Activated CD8-positive, alpha-beta memory T cell treated with anti-CD3 and anti-CD28 coated beads, Interleukin-2, amount 50 U/mL, for 48 hours (primary cell): ENCODE measurements at places on chromosomes 13 and 19.

DNA sequence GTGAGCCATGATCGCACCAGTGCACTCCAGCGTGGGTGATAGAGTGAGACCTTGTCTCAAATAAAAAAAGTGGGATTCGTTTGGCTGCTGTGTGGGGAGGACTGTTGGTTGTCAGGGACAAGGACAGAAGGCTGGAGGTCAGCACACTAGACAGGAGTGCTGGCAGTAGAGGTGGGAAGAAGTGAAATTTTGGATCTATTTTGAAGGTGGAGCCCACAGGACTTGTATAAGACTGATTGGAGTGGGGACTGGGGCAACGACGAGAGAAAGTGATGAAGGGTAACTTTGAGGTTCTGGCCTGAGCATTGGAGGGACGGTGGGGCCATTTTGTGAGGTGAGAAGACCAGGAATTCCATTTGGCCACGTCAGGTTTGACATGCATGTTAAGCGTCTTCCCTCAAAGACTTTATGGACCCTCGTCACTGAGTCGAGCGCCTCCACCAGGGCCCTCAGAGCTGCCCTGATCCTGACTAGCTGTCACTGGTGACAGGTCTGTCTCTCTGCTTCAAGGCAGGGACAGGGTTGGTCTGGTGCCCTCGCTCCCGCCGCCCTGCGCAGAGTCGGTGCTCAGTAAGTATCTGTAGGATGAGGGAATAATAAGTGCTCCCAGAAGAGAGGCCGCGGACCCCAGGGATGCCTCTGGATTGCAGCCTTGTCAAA is 673 bp downstream of the CTU1 start:
- DNase-seq: peak; percentile 69

DNA sequence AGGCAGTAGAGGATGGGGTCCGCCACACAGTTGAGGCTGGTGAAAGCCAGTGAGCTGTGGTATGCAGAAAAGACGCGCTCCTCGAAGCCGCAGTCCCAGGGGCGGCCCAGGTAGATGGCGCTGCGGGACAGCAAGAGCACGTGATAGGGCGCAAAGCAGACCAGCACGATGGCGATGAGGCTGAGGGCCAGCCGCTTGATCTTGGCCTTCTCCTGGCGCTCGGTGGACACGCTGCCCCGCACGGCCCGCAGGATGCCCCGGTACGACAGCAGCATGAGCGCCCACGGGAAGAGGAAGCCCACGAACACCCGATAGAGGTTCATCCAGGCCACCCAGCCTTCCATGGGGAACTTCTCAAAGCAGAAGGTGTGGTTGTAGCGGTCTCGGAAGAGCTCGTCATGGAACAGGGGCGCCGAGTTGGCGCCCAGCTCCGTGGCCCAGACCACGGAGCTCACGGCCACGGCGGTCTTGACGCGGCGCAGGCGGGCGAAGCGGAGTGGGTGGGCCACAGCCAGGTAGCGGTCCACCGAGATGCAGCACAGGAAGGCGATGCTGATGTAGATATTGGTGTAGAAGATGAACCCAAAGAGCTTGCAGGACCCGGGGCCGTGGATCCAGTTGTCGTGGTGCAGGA is 6.5 kb upstream of the OPA3 start:
- peak; percentile 71 for DNase-seq

GRCh38 chr19:13808856-13809255 is 13.6 kb downstream of the ZSWIM4 start:
- DNase-seq: no peak

DNA sequence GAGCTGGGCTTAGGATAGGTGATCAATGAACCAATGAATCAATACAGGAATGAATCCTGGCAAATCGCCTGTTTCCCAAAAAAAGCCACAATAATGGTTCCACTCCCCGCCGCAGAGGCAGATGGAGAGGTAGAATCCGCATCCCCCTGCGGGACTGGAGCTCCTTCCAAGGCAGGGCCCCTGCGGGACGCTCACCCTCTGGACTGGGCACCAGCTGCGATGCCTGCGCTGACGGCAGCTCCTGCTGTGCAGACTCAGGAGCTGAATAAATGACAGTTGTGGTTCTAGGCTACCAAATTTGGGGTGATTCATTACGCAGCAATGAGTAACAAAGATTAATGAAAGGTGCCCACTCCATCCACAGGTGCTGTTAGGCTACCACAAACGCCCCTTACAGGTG is 8.8 kb upstream of the CDC34 start:
- DNase-seq: no peak

GRCh38 chr19:8577741-8578140 is 499 bp upstream of the MYO1F start:
- no peak for DNase-seq

DNA sequence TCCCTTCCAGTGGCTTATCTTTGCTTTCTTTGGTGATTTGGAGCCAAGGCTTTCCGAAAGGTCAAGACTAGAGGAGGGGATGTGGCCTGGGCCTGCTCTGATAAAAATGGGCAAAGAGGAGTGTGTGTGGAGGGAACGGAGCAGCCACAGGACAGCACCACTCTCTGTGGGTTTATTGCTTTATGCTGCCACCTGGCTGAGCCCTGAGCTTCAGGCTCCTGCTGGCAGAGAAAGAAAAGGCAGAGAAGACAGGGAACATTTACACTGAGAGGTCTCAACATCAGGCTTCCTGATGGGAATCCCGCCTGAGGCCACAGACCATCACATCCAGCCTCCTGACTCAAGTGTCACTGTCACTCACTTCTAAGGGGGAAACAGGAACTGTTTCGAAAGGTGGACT is 9.2 kb upstream of the GSX1 start:
- DNase-seq: no peak

DNA sequence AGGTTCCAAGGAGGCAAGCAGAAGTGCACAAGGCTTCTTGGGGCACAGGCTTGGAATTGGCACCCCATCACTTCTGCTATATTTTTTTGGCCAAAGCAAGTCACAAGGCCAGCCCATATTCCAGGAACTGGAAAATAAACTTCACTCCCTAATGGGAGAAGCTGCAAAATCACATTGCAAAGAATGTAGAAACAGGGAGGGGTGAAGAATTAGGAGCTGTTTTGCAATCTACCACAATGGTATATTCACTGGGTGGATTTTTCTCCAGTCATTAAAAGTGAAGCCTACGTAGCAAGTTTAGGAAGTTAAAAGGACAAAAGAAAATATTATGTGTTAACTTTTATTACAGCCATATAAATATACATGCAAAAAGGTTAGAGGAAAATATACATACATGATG is 464.8 kb downstream of the COG6 start:
- no peak for DNase-seq

DNA sequence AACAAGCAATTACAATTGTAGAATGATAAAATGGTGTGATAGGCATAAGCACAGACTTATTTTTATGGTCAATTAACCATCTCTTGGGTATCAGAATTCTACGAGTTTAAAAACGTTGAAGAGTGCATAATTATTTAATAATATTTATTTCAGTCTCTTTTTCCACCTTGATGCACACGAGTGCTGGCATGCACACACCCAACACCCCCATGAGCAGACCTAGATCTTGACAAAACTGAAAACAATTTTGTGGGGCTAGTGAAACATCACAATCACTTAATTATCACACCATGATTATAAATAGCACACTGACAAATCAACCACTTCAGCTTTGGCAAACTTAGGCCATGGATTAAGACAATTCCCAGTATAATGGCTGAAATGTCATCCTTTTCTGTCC is 61.0 kb upstream of the RFC3 start:
- no peak for DNase-seq

GRCh38 chr19:40356681-40357595 is 8.4 kb downstream of the PLD3 start:
- no peak for DNase-seq

- DNase-seq: peak; percentile 55
These were observed 45.3 kb downstream of the KLF2 start for GRCh38 chr19:16369664-16370576.

DNA sequence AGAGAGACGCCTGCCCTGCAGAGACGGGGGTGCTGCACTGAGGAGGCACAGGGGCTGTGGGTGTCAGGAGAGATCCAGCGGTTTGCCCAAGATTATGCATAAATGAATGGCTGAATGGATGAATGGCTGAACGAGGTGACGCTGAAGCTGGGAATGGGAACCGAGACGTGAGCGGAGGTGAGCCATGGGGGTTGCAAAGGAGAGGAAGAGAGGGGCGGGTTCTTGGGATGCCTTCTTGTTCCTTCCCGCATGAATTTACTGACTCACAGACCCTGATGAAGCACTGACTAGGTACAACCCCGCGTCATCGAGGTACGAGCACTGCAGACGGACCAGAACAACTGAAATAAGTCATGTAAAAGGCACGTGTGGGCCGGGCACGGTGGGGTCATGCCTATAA is 16.7 kb downstream of the DCAF15 start:
- no peak for DNase-seq

- DNase-seq: no peak
These were observed 29.0 kb upstream of the SLITRK6 start for GRCh38 chr13:85828094-85828684.

- DNase-seq: no peak
These were observed 3.0 kb downstream of the APC2 start for GRCh38 chr19:1452802-1453524.

- no peak for DNase-seq
These were observed 2.0 kb upstream of the MAB21L1 start for GRCh38 chr13:35478271-35479037.

DNA sequence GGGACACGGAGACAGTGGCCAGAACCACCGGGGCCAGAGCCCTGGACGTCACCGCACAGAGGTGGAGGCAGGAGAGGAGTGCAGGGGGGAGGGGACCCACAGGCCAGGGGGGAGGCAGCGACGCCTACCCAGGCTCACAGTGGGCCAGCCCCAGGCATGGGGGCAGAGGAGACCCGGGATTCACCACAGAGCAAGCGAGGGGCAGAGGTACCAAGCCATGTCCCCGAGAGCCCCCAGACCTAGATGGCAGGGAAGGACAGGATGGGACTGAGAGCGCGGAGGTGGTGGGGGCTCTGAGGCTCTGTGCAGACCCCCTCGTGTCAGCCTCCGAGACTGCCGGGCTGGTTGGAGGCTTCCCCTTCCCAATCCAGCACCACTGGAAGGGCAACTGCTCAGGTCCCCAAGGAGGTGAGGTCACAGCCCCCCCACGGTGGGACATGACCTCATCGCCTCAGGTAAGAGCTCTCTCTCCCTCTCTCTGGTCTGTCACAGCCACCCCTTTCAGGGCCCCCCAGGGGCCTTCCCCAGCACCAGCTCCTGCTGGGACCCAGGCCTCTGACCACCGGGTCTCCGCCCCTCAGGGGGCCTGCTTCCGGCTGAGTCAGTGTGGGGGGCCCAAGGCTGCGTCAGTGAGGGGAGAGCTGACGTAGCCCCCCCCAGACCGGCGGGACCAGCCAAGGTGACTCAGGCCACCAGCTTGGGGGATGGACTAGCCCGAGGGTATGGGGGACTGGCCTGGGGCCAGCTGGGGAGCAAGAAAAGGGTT is 2.2 kb upstream of the IL11 start:
- no peak for DNase-seq

- DNase-seq: no peak
These were observed 863 bp downstream of the ANKRD10 start for GRCh38 chr13:110914081-110914330.

GRCh38 chr13:60175571-60175970 is 11.8 kb upstream of the DIAPH3 start:
- DNase-seq: no peak

DNA sequence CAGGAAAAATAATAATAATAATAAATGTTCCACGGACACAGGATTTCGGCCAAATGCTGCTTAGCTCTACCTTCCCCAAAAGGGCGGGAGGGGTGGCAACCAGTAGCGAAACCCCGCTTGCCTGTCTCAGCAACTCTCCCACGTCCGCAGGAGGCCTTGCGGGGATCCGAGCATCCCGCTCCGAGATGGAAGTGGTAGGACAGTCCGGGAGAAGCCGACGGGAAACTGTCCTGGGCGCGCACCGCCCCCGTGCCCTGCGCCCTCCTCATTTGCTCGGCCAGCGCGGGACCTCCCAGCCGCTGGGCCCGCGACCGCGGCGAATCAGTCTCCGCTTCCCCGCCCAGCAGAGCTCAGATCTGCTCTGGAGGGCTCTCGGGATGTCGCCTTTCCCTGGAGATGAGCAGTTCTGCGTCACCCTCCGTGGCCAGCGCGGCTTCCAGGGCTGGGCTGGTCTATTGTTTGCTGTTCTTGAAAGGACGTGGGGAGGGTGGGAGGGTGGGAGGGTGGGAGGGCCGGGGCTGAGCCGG is 48.9 kb upstream of the PABPC3 start:
- no peak for DNase-seq

- DNase-seq: no peak
These were observed 4.3 kb upstream of the NRTN start for GRCh38 chr19:5800361-5801270.

GRCh38 chr19:29326849-29327840 is 114.2 kb upstream of the UQCRFS1 start:
- DNase-seq: no peak

GRCh38 chr13:19053561-19053960 is 128.1 kb downstream of the TUBA3C start:
- DNase-seq: no peak

GRCh38 chr19:768424-768823 is 17.5 kb downstream of the MISP start:
- no peak for DNase-seq

GRCh38 chr13:42398533-42398932 is 126.6 kb downstream of the AKAP11 start:
- DNase-seq: no peak

GRCh38 chr19:53961523-53962356 is 997 bp upstream of the CACNG8 start:
- DNase-seq: no peak

- no peak for DNase-seq
These were observed 3.6 kb downstream of the ONECUT3 start for GRCh38 chr19:1756705-1757465.

DNA sequence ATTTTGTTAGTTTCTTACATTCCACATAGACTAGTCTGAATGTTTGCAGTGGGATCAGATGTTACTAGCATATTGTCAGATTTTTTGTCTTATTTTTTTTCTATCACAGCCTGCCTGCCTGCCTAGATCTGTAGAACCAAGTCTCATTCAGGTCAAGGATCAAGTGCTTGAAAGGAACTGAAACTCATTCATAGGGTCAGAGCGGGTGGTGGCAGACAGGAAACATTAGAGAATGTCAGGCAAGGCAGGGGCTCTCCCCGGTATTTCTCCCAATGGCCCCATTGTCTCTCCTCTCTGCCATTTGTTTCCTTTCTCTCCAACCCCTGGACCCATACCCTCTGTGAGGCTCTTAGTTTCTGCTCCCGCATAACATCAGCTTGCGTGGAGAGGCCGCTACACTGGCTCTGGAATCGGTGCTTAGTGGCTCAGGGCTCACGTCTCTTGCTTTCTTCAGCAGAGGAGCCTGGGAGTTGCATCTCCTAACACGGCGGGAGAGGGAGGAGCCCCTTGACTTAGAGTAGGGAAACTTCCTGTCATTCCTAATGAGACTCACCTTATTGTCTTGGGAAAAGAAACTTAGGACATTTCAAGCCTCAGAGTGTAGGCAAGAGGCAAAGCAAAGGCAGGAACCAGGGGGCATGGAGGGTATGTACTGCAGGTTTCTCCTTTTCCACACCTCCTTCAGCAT is 35.6 kb upstream of the SPATA13 start:
- DNase-seq: no peak

- DNase-seq: no peak
These were observed 33.8 kb downstream of the DHRS12 start for GRCh38 chr13:51770160-51770559.

GRCh38 chr13:88948501-88948900 is 1277.3 kb downstream of the SLITRK5 start:
- DNase-seq: no peak
